ENCODE measurements at places on chromosomes 13 and 19.

DNA sequence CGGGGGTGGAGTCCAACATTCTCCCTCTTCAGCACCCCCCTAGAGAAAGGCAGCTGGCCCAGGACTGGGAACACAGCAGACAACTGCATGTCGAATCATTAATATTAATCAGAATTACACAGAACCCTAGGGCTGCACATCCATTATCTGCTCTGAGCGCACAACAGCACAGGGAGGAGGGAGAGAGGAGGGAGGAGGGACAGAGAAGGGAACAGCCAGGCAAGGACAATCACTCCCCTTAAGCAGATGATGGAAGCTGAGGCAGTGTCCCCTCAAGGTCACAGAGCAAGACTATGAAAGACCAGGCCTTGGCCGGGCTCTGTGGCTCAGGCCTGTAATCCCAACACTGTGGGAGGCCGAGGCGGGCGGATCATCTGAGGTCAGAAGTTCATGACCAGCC lies 25.7 kb downstream of the TLE6 start:
- no peak for DNase-seq

GRCh38 chr19:13861392-13861713 lies 15.6 kb upstream of the NANOS3 start:
- DNase-seq, result no peak

DNA sequence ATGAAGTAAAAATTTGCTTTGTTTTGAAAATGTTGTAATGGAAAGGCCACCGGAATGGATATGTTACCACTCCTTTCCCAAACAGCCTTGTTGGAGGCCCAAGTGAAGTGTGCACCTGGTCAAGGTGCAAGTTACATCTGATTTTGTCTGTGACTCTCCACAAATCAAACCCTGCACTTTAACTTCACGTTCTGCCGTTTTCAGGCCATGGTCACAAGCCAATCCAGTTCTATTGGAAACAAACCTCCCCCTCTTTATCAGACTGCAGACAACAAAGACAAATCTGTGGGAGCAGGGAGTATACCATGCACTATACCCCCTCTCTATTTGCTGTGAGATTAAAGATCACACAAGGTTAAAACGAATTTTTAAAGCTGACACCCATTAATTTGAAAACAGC lies 155.6 kb upstream of the RFC3 start:
- DNase-seq, result no peak

DNA sequence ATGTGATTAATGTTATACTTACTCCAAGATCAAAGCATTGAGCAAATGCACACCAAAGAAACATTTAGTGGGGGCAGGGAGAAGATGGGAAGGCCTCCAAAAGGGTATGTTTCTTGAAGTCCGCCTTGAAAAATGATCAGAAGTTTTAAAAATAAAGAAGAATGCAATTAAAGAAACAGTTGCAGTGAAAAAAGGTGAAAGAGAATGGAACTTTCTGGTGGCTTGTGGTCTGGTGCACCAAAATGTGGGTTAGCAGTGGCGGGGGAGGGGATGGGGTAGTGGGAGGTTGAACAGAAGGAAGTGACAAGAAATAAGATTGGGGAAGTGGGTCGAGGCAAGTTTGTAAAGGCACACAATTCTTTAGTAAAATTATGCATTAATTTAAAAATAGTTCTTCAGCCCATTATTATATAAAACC lies 2.5 kb downstream of the LCP1 start:
- DNase-seq, result no peak

GRCh38 chr13:20105161-20105689 lies 55.6 kb downstream of the GJA3 start:
- DNase-seq, result no peak

- DNase-seq, result no peak
Measured at GRCh38 chr19:45404557-45405434, at the start of gene PPP1R13L. PPP1R13L (minus strand) TSS chr19:45405069; CDS start chr19:45398318, 6,751 bp downstream.

- no peak for DNase-seq
Measured at GRCh38 chr13:59621773-59622172, 542.0 kb downstream of the DIAPH3 start.

- no peak for DNase-seq
Measured at GRCh38 chr19:33730858-33731607, 65.6 kb upstream of the KCTD15 start.

GRCh38 chr13:45511310-45512097 lies 46.8 kb downstream of the COG3 start:
- no peak for DNase-seq
